ENCODE measurements at places on chromosomes 3 and 15.

- DNase-seq: no peak
These were observed 72.6 kb downstream of the NAALADL2 start for GRCh38 chr3:174931473-174932353.

GRCh38 chr15:74213858-74214284 lies 11.3 kb upstream of the STRA6 start:
- no peak for DNase-seq

- DNase-seq: no peak
These were observed 11.9 kb downstream of the SPINT1 start for GRCh38 chr15:40855706-40856234.

DNA sequence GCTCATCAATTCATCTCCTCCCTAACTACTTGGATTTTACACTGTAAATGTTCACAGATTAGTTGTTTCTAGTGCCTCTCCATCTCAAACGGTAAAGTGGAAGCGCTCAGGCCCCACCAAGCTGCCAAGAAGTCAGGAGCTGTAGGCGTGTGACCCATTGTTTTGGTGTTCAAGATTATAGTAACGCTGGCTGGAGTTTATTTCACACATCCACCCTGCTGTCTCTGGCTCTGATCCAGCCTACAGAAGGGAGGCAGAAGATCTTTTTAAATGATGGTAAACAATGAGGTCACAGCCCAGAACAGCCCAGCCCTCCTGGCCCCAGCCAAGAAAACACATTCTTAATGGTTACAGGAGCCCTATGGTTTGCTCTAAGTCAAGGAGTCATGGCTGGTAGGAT lies 25.7 kb upstream of the GALNT15 start:
- no peak for DNase-seq

DNA sequence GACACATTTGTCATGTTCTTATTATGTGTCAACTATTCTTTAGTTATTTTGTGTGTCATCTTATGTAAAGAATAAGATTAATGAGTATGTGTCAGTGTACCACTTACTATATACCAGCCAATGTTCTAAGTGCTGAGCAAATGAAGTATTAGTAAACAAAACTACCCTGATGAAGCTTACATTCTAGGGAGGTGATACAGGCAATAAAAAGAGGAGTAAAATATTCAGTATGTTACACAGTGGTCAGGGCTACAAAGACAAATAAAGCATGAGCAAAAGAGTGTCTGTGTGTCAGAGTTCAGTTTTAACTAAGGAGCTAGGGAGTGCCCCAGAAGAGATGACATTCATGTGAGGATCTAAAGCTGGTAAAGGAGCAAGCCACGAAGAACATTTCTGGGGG lies 79.1 kb downstream of the TRPC1 start:
- DNase-seq: no peak

- no peak for DNase-seq
These were observed 246.3 kb upstream of the UMPS start for GRCh38 chr3:124483915-124484470.

DNA sequence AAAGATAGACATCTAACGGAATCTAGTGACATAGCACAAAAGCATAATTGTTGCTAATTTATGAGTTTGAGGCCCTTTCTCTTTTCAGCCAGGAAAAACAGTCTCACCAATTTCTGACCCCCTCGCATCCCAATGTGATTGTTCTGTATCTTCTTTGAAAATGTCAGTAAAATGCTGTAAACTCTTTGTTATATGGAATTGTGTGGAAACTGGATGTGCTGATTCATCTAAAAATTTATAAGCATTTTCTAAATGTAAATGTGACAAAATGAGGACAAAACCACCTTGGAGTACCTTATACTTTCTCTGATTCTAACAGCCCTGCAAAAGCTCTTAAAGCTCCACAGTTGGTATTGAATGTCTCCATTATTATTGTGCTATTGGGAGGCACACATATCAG lies 70.9 kb upstream of the MME start:
- DNase-seq: no peak

DNA sequence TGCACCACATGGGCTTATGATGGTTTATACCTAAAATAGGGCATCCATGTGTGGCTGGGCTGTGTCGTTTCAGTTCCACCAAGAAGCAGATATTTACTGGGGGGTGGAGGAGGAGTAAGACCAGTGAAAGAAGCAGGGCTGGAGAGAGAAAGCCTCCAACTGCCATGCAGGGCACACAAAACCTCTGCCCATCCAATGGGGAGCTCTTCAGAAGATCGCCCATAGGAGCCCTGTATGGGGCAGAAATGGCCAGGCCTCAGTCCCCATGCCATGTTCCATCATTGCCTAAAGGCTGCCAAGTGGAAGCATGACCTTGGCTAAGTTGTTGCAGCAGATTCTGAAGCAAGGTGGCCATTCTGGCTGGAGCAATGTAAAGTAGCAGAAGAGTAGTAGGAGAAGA lies 277.0 kb downstream of the MEX3B start:
- no peak for DNase-seq

DNA sequence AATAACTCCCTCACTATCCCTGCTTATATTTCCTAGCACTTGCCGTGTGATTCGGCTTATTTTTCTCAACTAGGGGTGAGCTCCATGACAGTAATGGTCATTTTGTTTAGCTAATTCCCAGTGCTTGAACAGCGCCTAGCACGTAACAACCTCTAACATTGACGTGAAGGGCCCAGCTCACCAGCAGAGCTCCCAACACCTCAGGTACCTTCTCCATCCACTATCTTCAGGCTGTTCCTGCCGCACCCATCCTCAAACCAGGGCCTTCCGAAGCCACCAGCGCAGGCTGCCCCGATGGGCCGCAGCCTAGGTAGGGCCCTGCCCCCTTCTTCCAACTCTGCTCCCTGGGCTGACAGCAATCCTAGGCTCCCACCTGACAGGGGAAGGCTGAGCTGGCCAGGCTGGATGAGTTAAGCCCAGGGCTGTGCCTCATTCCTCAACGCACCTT lies 751 bp upstream of the RPS17 start:
- DNase-seq: no peak

DNA sequence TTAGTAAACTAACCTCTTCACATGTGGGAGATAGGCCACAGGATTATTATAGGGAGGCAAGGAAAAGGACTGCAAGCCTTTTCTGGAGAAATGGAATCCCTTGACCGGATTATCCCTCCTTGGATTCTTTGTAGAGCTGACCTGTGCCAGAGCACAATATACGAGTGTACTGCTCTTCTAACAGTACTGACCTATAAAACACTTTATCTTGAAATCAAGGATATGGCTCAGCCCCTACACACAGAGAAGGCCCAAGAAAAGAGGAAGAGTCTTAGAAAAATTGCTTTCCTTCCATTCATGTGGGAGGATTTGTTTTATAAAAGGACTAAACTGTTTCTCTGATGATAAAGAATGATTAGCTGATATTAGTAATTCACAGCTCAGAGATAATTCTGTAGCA lies 42.2 kb downstream of the DMXL2 start:
- DNase-seq: no peak

All from activated gamma-delta T cell treated with Interleukin-2 at 50 U/mL for 16 hours (primary cell).